ENCODE measurements at places on chromosomes 7 and 10.

DNA sequence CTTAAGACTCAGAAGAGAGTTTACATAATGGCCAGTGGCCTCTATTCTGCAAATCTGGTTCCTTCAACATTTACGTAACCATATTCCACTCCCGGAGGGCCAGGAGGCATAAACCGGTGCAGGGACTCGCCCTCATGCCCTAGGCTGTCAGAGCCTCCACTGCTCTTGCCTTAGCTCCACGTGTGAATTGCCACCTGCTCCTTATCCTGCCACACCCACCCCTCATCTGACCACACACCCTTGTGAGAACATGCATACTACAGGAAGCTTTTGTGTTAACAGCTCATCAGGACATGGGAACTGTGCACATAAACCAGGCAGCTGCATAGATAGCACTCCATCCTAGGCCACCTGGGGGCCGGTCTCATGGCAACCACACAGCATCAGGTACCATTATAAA, 146.7 kb upstream of the PFKP start:
- no peak for DNase-seq

DNA sequence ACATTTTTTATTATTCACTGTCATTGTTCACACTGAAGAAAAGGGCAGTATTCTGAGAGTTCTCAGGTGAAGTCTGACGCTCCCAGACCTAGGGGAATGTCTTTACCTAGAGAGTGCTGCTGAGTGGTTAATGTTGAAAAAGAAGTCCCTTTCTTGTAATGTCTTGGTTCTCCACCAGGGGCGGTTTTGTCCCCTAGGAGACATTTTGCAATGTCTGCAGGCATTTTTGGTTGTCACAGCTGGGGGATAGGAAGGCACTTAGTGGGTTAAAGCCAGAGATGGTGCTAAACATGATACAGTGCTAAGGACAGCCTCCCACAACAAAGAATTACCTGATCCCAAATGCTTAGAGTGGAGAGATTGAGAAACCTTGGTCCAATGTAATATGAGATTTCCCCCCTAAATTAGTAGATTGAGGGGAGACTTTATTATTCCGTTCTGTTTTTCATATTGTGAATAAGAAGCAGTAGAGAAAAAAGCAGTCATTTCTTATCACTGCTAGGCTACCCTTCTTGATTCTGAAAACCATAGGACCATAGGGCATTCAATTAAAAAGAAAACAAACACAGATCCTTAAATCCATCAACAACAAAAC, 13.1 kb downstream of the UMAD1 start:
- DNase-seq = no peak

DNA sequence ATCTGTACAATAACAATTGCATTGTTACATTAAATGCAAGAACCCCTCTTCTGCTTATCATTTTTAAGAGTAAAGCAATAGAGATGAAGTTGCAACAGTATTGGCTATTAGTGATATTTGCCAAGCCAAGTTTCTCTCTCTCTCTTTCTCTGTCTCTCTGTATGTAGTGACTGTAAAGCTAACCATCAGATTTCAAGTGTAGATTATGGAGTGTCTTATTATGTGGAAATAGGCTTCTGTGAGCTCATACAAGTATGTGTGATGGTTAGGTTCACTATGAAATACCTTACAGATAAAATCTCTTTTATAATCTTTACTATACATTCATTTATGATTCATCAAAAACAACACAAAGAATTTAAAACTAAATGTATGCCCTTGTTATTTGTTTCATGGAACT, 28.6 kb upstream of the NRP1 start:
- DNase-seq = no peak

- no peak for DNase-seq
These were observed 1.3 kb upstream of the GET4 start for GRCh38 chr7:875051-875450.

DNA sequence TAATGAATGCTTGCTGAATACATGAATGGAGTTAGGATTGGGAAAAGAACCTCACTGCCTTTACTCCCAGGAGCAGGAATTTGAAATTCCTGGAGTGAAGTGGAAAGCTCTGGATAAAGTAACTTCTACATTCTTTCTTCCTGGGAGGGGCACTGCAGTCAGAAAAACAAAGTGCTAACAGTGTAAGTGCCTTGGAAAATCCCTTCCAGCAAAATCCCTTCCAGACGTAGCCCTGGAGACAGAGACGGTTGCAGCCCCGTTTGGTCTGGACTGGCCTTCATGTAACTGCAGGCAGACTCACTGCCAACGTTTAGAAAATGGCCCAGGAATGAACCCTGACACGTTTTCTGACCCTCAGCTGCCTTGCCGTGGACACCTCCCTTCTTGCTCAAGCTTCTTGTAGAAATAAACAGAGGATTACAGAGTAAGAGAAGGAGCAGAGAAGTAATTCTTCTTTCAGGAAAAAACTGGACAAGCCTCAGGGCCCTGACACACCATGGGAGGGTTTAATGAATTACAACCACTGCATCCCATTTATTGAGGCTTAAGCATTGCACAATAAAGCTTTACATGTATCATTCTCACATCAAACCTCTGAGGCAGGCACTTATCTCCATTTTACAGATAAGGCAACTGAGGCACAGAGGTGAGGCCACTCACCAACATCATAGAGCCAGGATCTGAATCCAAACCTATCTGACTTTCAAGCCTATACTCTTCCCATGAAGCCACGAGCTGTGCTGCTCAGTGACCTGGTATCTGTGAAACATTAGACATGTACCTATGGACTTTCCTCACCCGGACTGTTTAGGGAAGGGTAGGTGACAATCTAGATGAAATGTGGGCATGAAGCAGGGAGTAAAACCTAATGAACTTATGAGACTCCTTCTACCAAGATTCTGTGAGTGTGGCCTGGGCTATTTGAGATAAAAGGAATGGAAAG, 7.8 kb downstream of the ITPRIP start:
- no peak for DNase-seq
